Activated CD8-positive, alpha-beta T cell treated with anti-CD3 and anti-CD28 coated beads, Interleukin-2, amount 10 ng/mL, durations not matched to agents 7 days and 5 days (primary cell): ENCODE measurements at places on chromosomes 12 and 14.

DNA sequence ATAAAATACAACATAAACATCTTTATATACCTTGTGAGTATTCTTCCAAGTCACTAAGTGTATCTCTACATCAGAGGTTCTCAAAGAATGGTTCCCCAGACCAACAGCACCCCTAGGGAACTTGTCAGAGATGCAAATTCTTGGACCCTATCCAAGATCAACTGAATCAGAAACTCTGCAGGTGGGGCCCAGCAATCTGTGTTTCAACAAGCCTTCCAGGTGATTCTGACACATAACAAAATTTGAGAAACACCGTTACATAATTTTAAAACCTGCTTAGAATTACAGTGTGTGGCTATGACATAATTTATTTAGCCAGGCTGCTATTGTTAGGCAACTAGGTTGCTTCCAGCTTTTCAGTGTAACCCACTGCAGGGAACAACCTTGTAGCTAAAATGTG lies 49.8 kb downstream of the NTN4 start:
- DNase-seq = no peak

- DNase-seq = peak; percentile 42
Observed at GRCh38 chr12:111304642-111305071, 64.2 kb downstream of the PHETA1 start.

GRCh38 chr14:31842899-31843298 lies 234.2 kb upstream of the ARHGAP5 start:
- DNase-seq = no peak

DNA sequence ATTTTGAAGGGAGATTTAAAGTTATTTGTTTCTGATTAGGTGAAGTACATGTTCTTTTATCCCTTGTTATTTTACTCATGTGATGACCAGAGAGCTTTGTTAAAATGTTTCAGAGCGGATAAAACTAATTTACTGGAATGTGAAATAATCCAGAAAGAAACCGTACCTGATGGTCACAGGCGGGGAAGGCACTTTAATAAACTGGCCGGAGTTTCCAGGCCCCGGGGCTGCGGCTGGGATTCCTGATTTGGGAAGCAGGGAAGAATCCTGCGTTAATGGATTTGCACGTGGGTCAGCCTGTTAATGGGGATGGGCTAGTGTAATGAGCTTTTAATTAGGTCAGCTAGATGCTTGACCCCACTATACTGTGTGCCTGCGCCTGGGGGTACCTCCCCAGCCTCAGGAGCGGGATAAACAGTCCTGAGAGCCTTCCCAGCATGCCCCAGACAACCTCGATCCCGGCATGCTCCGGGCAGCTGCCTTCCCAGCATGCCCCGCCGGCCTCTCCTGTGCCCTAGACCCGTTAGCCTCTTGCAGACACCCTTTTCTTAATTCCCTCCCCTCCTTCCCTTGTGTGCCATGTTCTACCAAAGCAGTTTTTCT lies 208.6 kb upstream of the CDKN3 start:
- no peak for DNase-seq

DNA sequence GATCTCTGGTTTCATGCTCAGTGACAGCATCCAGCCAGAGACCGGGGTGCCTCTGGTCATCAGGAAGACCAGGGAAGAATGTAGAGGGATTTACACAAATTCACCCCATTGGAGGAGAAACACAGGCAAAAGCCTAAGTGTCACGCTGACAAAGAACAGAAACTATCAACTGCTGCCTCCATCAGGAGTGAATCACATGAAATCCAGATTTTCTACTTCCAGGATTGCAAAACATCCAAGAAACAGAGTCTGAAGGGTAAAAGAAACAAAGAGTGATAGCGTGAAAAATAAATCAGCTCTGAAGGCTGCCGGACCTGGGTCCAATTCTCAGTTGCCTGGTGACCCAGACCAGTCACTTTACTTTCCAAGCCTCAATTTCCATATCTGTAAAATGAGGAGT lies 136.1 kb upstream of the MAP1LC3B2 start:
- no peak for DNase-seq

DNA sequence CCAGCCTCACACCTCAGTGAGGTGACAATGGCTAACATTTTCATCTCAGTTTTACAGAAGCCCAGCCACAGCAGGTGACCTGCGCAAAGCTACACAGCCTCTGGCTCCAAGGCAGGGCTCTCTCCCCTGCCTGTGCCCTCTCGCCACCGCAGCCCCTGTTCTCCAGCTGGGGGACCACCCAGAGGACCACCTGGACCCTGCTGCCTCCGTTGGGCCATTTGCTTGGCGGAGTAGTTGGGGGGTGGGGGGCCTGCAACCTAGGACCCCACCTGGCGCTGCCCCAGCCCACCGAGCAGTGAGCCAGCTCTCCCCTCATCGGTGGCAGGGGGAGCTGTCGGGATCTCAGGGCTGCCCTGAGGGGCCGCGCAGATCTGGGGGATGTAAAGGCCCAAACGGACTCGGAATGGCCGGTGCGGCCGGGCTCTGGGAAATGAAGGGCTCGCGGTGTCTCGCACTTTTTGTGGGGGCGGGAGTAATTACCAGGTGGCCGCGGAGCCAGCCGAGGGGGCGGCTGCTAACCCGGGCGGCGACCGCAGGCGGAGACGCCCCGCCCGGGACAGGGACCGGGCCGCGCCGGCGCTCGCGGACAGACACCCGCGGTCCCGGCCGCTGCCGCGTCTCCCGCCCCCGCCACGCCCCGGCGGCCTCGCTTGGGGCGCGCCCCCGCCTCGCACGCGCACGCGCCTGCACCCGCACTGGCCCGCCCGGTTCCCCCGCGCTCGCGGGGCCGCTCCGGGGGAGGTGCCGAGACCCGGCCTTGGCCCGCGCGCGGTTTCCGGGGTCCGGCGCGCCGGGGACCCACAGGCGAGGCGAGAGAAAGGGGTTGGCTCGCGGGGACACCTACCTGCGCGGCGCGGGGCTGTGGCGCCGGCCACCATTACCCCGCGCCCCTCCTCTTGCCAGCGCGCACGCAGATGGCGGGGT lies 8.6 kb upstream of the GPR68 start:
- peak; percentile 58 for DNase-seq

DNA sequence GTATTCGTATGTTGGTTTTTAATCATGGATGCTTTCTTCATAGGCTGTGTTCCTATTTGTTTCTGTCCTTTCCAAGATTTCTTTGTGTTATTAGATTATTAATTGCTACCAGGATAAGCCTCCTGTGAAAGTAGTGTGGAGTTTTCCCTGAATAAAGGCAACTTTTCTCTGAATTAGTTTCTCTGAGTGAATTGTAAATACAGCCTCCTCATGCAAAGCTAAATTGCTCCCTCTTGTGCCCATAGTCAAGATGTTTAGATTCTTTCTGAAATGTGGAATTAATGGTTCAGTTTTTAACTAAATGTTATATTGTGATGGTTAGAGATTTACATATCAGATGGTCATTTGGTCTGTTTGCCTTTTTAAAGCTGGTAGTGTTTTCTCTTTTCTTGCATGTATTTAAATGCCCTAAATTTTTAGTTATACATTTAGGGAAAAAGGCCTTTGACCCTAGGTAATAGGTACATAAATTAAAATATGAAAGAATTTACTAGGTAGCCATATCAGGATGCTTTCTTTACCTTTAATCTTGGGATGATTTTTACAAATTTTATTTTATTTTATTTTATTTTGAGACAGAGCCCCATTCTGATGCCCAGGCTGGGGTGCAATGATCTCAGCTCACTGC lies 8.9 kb downstream of the APAF1 start:
- DNase-seq = peak; percentile 33

DNA sequence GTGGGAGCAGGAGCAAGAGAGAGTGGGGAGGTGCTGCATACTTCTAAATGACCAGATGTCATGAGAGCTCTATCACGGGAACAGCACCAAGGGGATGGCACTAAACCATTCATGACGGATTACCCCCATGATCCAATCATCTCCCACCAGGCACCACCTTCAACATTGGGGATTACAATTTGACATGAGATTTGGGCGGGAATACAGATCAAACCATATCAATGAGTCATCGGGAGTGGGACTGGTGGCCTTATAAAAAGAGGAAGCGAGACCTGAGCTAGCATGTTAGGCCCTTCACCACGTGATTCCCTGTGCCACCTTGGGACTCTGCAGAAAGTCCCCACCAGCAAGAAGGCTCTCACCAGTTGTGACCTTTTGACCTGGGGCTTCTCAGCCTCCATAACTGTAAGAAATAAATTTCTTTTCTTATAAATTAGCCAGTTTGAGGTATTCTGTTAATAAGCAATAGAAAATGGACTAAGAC lies 28.7 kb downstream of the COX8C start:
- DNase-seq = no peak

DNA sequence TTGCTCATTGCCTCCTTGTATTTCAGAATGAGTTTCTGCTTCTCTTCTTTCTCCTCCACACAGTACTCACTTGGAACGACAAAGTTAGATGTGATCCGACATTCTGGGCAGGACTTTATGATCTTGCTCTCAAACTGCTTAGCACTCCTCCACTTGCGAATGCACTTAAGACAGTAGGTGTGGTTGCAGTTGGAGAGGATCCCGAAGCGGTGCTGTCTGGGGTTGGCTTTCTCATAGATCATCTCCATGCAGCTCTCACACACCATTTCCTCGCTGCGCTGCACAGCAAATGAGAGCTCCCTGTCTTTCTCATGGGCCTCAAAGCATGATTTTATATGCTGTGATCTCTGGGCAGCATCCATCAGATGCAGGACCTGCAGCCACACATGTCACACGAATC lies 245.7 kb downstream of the C12orf50 start:
- no peak for DNase-seq

- DNase-seq = no peak
Observed at GRCh38 chr14:72416892-72417291, 477.0 kb downstream of the DPF3 start.

DNA sequence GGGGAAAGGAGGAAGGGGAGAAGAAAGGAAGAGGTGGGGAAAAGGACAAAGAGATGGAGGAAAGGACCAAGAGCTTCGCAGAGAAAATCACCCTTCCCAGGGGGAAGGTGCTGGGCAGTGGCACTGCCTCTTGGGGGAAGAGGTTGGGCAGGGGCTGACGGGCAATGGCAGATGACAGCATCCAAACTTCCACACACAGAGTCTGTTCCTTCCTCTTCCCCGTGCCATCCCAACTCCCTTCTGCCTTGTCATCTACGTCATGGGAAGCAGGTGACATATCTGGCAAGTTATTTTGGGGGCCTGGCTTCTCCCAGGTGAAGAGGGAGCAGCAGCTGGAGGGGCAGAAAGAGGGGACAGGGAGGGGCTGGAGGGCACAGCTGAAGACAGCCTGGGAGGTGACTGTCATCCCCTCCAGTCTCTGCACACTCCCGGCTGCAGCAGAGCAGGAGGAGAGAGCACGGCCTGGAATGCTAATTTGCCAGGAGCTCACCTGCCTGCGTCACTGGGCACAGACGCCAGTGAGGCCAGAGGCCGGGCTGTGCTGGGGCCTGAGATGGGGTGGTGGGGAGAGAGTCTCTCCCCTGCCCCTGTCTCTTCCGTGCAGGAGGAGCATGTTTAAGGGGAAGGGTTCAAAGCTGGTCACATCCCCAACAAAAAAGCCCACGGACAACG lies 43.9 kb upstream of the IQSEC3 start:
- DNase-seq = no peak

GRCh38 chr12:119258556-119258955 lies 76.0 kb upstream of the CCDC60 start:
- DNase-seq = no peak

GRCh38 chr12:13030541-13031291 lies 13.5 kb upstream of the FAM234B start:
- DNase-seq = no peak

DNA sequence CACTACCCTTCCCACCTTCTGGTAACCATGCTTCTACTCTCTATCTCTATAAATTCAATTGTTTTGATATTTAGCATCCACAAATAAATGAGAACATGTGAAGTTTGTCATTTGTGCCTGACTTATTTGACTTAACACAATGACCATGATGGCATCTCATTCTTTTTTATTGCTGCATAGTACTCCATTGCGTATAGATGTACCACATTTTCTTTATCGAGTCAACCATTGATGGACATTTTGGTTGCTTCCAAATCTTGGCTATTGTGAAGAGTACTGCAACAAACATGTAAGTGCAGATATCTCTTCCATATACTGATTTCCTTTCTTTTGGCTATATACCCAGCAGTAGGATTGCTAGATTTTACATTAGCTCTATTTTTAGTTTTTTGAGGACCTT lies 73.6 kb downstream of the PTPRQ start:
- no peak for DNase-seq

GRCh38 chr12:5017638-5018348 lies 25.9 kb upstream of the KCNA5 start:
- no peak for DNase-seq

- DNase-seq = peak; percentile 37
Observed at GRCh38 chr14:105313381-105314286, 914 bp upstream of the PACS2 start.

DNA sequence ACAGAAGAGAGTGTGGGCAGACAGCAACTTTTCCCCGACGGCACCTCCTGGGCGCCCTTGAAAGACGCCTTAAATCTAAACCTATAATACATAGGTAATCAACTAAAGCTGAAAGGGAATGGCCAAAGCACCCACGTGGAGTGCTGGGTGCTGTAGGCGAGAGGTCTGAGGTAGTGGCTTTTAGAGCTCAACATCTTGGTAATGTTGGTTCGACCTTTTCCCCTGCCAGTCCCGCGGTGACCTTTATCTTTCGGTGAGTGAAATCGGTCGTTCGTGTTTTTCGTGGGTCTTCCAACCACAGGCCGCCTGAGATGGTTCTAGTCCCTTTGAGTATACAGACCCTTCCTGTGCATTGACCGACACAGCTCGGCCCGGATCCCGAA lies 9.1 kb downstream of the OR6S1 start:
- peak; percentile 48 for DNase-seq

DNA sequence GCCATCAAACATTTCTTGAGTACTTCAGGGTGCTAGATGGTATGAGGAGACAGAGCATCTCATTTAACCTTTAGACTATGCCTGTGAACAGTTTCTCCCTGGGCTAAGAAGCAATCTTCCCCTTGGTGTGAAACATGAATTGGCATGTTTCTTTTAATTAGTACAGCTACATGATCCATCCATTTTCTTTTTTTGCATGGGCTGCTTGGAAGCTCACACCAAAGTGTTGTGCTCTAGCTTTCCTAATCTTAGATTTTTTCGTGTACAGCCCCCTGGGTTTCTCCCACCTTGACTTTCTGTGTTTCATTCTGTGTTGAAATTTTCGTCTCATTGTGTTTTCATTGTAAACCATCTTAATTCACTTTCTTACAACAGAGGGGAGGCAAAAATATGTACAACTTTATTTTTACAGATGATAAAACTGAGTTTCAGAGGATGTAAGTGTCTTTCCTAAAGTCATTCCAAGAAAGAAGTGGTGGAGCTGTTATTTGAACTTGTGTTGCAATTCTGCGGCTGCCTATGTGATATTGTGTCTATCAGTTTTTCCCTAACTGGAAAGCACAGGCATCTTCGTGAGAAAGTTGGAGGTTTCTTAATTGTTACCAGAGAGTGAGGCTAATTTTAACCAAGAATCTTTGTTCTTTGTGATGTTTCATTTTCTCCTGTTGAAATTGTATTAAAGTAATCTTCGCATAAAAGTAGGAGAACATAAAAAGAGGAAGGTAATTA lies 64.5 kb downstream of the DAAM1 start:
- no peak for DNase-seq

DNA sequence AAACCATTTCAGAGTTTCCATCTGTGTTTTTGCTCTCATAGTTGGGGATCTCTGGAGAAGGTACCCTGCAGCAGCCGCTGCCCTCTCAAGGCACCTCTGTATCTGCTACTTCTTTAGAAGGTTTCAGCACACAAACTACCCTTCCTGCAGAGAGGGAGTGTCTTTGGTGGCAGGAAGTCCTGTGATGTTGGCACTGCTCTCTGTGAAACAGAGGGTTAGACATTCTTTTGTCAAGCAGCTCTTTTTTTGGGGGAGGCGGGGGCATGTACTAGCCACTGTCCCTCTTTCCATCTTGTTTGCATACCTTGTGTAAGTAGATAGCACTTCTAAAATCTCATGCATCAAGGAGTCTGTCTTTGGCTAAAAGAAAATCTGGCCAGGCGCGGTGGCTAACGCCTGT lies 352.6 kb downstream of the BMP4 start:
- DNase-seq = no peak
